ENCODE measurements at places on chromosomes 5 and 9.

GRCh38 chr9:37905131-37905505 lies 1.2 kb upstream of the SLC25A51 start:
- DNase-seq: no peak

GRCh38 chr5:35186749-35187148 lies 43.5 kb downstream of the PRLR start:
- no peak for DNase-seq

GRCh38 chr5:19125956-19126713 lies 861.9 kb downstream of the CDH18 start:
- DNase-seq: no peak

DNA sequence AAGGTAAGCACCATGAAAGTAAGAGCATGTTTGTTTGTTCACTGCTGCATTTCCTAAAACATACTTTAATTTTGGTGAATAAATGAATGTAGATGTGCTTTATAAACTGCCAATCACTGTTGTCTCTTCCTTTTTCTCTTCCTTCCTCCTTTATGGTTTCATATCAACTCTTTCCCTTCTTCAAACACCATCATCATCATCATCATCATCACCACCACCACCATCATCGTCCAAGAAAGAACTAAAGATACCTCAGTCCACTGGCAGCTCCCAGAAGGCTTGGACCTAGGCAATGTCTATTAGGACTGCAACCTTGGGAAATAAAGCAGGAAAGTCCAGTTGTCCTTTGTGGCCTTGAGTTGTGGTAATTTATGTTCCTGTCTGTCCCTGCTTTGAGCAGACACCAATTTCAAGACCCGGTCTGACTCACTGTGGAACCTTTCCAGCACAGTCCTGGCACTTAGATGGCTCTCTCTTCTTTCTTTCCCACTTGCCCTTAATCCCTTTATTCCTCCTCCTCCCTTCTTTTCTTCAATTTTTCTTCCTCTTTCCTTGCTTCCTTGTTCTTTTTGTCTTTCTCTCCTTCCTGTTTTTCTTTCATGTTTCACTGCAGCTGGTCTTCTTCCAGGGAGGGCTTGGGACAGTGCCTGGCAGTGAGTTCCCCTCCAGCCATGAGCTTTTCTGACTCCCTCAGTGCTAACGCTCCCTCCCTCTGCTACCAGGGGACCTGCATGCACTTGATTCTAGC lies 99.3 kb downstream of the ANGPTL2 start:
- no peak for DNase-seq

DNA sequence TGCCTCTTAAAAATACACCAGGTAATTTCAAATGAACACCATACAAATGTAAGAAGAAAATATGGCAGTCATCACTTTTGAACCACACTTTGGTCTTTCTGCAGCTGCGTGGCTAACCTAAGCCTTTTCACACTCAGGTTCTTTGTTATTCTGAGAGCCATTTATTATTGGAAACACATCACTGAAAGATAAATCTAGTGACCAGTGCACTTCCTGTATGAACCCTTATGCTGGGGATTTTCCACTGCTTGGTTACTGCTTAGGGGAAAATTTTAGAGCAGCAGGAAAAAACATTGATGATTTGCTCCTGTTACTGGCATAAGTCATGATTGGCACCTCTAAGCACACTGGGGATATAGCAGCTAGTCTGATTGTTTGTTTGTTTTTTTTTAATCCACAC lies 58.6 kb upstream of the RANBP3L start:
- DNase-seq: no peak

DNA sequence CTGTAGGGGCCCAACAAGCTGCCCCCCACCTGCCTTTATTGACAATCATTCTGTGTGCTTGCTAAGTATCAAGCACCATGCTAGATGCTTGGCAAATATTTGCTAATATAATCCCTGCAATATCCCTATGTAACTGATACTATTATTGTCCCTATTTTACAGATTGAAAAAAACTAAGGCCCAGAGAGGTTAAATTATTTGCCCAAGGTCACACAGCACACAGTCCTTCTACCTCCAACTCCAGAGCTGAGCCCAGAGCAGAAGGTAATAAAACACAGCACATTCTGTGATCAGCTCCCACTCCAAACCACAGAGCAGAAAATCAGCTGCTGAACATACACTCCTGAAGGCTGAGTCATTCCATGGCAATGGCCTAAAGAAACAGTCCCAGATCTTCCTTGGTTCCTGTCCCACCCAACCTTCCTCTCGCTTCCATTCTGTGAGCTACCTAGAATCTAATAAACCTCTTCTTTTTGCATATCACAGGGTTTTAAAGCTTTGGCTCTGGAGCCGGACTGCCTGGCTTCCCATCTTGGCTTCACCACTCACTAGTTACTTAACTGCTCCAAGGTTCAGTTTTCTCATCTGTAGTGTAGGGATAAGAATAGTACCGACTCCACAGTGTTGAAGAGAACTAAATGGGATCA lies 66.7 kb upstream of the ADRA1B start:
- DNase-seq: peak; percentile 34

DNA sequence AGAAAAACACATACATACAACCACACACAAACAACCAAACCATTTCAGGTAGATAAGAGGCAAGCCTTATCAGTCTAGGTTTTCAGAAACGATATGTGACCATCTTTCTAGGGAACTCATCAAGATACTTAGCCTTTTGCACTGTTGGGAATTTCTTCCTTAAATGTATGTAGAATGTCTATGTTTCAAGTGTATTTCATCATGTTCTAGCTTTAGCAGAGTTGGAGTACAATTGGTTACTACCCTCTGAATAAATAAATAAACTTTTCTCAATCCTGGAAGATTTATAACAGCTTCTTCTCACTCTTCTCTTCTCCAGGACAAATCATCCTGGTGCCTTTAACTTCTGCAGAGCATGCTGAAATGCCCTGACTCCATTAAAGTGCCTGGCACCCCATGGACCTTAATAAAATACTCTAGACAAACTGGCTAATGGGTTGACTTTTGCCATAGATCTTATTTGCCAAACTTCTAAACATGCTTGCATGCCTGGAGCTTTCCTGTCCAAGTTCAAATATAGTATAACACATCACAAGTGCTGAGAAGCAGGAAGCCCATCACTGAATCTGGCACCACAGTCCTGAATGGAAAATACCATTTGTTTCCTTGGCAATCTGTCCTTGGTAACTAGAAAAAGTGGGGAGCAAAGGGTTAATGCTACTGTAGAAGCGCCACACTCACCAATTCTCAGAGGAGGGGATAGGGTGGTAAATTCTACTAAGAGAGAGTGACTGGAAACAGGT lies 33.1 kb upstream of the ZNF462 start:
- DNase-seq: peak; percentile 28

DNA sequence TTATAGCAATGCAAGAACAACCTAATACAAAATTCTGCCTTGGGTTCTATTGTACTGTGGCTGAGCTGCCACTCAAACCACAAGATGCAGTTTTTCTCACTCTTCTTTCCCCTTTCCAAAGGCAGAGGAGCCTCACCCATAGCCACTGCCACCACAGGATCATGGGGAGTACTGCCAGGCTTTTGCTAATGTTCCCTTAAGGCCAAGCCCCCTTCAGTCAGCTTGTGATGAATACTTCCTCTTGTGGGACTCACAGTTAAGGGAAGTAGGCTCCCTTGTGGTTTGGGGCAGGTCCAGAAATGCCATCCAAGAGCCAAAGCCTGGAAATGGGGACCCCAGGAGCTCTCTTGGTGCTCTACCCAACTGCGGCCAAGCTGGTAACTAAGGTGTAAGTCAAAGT lies 258.7 kb downstream of the SPATA31D1 start:
- peak; percentile 37 for DNase-seq

DNA sequence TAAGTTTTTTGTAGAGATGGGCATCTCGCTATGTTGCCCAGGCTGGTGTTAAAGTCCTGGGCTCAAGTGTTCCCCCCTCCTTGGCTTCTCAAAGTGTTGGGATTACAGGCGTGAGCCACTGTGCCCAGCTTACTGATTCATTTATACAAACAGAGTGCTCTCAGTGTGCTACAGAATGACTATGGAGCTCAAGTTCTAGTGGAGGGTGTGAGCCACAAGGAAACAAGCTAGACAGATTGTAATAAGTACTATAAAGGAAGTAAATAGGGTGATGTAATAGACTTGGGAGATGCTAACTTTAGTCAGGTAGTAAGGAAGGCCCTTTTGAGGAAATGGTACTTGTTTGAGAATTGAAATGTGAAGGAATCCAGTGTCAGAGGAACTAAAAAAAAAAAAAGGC lies 1.7 kb upstream of the TMEM267 start:
- no peak for DNase-seq

DNA sequence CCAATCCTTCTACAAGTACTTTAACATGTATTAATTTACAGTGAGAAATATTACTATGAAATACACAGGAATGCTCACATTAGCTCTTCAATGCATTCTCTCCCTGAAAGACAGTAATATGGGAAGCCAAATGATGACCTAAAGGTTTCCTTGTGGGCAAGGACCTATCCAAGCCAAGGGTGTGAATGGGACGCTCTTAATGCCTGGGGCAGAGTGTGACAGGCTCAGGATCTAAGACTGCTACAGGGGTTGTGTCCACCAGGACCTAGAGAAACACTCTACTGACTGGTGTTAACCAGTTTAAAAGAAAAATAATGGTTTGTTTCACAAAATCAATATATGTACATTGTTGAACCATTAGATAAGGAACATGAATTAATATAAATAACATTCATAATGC lies 158.7 kb downstream of the FGF1 start:
- DNase-seq: no peak

GRCh38 chr5:124200381-124200780 lies 546.1 kb downstream of the ZNF608 start:
- no peak for DNase-seq

- DNase-seq: peak; percentile 17
These were observed 55.3 kb downstream of the BARX1 start for GRCh38 chr9:93899609-93900435.

- DNase-seq: no peak
These were observed 37.7 kb downstream of the PCDHAC2 start for GRCh38 chr5:141003791-141004611.
